ENCODE measurements at places on chromosomes 3 and 15.

DNA sequence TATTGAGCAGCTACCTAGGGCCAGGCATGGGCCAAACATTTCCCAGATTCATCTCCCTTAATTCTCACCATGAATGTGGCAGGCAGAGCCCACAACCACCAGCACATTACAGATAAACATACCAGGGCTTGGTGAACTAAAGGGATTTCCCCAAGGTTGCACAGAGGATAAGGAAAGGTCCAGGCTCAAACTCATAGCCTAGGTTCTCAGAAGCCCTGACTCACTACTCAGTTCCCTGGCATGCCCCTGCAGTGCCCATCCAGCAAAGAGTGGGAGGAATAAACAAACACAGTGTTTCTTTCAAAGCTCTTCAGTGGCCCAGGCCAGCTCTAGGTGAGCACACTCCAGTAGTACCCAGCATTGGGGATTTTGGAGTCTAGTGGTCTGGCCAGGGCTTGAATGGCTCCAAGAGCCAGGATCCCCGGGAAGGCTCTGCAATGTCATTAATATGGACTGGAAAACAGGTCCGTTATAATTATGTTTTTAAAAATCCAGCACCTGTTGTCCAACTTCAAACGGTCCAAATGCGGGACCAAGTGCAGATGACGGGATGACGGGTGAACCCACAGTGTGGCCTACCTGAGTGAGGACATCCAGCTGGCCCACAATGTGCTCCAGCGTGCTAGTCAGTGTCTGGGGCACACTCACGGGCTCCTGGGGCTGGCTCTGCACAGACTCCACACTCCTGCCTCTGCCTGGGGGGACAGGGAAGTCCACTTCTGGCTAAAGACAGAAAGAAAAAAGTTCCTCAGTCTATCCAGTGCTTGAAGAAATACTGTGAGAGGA is 39.8 kb upstream of the DUSP7 start:
- DNase-seq, result no peak

DNA sequence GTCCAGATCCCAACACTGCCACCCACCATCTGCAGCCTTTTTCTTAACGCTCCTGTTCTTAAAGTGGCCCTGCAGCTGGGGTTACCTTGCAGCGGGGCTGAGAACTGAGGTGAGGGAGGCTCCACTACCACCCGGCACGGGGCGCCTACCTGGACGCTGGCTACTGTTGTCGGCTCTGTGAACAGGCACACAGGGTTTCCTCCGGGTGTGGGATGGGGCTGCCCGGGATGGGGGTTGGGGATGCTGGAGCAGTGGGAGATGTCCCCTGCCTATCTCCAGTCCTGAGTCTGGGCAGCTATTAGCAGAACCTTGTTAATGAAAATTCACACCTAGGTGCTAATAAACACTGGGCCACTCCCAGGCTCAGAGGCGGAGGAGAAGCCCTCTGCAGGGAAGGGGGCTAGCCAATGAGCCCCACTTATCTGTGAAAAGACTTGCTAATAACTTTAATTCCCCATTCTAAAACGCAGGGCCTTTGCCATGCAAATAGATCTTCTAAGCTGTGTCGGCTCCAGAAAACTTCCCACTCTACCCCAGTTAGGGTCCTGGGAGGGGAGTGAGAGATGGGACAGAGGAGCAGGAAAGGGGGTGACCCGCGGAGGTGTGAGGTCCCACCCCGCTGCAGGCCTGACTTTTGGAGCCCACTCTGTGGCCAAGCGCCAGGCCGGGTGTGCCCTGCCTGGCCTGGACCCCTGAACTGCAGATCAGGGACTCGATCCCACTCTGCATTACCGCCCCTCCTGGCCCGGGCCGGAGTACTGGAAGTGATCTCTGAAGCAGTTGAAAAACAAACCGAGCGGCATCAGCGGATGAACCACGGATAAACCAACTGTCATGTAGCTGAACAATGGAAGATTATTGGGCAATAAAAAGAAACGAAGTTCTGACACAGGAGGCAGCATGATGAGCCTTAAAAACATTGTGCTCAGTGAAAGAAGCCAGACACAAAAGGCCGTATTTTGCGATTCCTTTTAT is 3.1 kb downstream of the MESP1 start:
- no peak for DNase-seq

GRCh38 chr15:88256279-88257230 is at the start of gene NTRK3:
TSS of gene NTRK3 (minus strand) at chr15:88256739. CDS start at chr15:88256153, 586 bp downstream.
- DNase-seq, result no peak

- DNase-seq, result no peak
These were observed 257.5 kb downstream of the LRTM1 start for GRCh38 chr3:54670201-54671000.

- DNase-seq, result no peak
These were observed 127.1 kb downstream of the MEGF11 start for GRCh38 chr15:66126456-66126855.

- no peak for DNase-seq
These were observed 77.6 kb upstream of the HRH1 start for GRCh38 chr3:11076711-11077110.

DNA sequence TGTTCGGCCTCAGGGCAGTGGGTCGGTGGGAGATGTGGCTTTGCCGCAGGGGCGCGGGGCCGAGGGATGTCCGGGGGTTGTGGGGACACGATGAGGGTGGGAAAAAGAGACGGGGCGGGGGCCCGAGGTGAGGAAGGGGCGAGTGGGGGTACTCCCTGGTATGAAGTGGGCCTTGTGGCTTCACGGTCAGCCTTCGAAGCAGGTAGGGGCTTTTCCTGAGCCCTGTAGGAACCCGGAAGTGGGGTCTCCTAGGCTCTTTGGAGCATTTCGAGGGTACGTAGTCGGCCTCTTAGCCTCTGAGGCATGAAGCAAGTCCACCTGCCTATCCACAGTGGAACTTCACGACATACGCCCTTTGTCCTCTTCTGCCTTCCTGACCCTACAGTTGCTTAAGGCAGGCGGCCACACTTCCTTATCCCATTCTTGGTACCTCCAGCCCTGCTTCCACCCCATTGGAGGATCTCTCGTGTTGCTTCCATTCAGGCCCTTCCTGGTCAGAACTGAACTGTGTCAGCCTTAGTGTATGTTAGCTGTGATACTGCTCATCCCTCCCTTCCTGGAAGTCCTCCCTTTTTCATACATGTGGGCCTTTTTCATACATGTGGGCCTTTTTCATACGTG is 389 bp downstream of the ARPC4 start:
- no peak for DNase-seq

- no peak for DNase-seq
These were observed 64.7 kb upstream of the EPHB3 start for GRCh38 chr3:184496933-184497332.

- DNase-seq, result no peak
These were observed 51.4 kb downstream of the FHIT start for GRCh38 chr3:61199843-61200242.

- DNase-seq, result no peak
These were observed 6.8 kb downstream of the EDEM1 start for GRCh38 chr3:5194341-5194740.

DNA sequence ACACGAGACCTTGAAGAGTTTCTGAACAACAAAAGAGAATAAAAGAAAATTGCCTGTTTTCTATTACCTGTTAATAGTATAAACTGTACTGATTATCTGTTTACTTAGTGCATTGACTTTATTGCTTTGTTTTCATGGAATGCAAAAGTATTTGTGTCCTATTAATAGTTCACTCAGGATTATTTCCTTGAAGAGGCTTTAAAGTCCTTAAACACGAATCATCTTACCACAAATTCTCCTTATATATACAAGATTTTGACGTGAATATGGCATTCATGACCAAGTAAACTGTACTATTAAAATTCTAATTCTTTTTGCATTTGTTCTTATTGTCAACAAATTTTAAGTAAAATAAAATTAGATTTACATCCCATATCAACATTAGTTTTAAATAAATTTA is 513.0 kb downstream of the NTRK3 start:
- DNase-seq, result no peak

GRCh38 chr3:193991666-193992424 is 144.1 kb upstream of the HES1 start:
- DNase-seq, result no peak

GRCh38 chr15:100703032-100703578 is 100.7 kb downstream of the ASB7 start:
- no peak for DNase-seq

DNA sequence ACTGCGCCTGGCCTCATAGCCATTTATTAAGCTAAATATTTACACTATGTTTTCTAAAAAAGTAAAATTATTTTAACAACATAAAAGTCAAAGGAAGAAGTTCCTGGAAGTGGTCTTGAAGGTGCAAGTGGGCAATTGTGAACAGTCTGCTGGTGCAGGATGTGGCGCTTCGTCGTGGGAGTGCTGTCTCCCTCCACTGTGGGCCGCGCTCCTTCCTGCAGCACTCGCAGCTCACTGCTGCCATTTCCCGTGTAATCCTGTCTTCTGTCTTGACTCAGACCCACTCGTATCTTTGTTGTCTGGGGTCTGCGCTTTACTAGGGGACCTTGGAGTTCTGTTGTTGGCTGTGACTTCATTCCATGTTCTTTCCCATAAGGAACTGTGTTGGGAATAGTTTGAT is 56.3 kb downstream of the APBA2 start:
- no peak for DNase-seq

- DNase-seq, result no peak
These were observed 194.3 kb downstream of the BCHE start for GRCh38 chr3:165642761-165643420.

DNA sequence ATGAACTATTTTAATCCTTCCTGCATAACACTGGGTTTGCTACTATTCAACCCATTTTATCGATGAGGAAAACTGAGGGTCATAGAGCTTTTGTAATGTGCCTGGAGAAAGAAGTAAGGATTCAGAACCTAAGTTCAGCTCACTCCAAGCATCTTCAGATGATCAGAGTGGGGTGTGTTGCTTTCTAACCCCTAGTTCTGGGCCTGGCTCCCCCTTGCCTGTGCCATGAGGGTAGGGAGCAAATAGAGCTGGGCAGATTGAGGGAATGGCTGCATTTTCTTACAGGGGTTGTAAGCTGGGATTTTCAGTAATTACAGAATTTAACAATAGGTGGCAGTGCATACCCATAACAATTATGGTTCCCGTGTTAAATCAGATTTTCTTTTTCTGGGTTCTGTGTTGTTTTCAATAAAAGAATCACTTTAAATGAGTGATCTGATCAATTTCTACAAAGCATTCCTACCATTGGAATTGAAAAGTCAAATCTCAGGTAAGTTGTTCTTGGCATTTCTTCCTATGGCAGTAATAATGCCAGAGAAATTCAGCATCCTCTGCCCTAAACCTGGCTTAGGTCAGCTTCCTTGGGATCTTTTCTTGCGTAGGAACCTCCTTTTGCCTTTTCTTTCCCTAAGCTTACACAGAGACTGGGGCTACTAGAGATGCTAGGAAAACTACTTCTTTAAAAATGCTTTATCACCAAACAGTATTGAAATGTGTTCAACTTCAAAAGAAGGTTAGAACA is 103.8 kb upstream of the IL12A start:
- DNase-seq, result no peak

DNA sequence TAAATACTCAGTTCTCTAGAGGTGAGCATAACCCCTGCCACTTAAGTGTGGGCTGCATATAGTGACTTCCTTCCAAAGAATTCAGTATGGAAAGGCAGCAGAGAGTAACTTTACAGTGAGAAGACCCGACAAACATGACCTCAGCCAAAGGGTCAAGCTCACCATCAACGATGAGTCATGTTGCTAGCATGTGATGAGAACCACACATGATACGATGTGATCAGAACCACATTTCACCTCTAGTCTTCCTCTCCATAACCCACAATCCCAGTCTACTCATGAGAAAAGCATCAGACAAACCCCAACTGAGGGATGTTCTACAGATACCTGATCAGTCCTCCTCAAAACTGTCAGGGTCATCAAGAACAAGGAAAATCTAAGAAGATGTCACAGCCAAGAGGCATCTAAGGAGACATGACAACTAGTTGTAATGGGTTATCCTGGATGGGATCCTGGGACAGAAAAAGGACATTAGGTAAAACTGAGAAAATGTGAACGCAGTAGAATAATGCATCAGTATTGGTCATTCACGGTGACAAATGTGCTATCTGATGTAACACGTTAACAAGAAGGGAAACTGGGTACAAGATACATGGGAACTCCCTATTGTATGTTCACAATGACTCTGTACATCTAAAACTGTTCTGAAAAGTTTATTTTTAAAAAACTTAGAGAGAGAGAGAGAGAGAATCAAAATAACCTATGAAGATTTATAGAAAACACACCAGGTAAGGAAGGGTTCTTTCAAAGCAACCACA is 28.3 kb downstream of the SEC61A1 start:
- DNase-seq, result no peak

GRCh38 chr15:63466378-63467192 is 37.8 kb upstream of the USP3 start:
- no peak for DNase-seq

DNA sequence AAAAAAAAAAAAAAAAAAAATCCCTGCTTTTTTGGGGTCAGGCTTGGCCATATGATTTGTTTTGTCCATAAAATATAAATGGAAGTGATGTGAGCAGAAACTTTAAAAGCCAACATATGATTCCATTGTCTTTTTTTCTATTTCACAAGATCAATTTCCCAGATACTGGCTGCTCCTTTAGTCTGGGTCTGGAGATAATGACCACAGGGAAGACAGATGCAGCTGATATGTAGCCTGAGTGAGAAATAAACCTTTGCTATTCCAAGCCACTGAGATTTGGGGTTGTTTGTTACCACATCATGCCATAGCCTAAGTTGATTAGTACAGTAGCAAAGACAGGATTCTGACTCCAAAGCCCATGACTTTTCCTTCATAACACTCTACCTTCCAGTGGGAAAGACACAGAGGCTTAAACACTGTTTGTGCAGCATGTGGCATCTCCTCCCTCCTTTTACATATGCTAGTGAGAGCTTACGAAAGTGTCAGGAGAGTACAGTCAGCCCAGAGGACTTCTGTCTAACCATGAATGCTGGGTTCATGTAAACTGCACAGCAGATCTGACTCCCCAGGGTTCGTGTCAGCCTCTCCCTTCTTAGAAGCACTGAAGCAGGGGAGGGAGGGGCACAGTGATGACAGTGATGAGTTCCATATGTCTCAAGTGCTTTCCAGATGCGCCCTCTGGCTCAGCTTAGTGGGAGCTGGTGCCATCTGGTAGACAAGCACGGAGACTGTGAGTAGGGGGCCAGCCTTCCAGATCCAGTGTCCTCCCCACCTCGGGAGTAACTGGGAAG is 36.7 kb upstream of the SLC7A14 start:
- DNase-seq, result peak; percentile 34

DNA sequence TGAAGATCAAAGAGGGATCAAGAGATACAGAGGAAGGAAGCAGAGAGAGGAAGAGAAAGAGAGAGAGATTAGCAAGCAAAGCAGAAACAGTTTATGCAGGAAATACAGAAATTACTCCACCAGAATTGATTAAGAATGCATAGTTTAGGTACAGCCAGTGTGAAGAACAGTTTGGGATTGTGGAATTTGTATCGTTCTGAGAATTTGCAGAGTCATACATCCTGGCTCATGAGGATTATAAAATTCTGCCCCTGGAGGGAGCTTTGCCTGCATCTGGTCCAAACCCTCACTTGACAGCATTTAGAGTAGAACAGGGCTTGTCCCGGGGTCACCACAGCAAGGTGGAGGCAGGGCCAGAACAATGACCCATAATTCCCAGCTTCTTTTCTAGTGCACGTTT is 44.1 kb downstream of the MASP1 start:
- no peak for DNase-seq
